ENCODE measurements at places on chromosomes 7 and 10. TPM values are rescaled to one million over a fixed set of nuclear protein-coding genes. Genes with fewer than 3 reads are reported as not detected.

Gene NXPH1
- total RNA-seq: 0.40 TPM

DNA sequence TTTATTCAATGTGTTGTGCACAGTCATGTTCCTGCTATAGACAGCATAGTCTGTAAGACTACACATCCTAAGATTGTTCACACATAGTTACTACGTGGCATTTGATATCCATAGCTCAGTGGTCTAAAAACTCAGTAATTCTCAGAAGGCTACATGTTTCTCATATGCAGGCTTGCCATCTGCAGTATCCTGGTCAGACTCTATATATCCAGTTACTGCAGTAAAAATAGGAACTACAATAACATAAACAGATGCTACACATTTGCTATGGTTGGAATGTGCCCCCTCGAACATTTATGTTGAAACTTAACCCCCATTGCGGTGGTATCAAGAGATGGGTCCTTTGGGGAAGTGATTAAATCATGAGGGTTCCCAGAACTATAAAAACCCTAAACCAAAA is 1377.8 kb upstream of the LRRTM3 start:
- H3K36me3 ChIP-seq: no peaks in the 10 kb centered on the region
- H3K4me1 ChIP-seq: no peaks in the 10 kb centered on the region

- H3K36me3 ChIP-seq: no peaks in the 10 kb centered on the region
- H3K4me3 ChIP-seq: no peak overlapping the region
- H3K4me1 ChIP-seq: peaks cover 16% of the 10 kb centered on the region
Measured at GRCh38 chr7:143906895-143907294, 4.9 kb upstream of the TCAF1 start.

GRCh38 chr7:74572301-74572979 is 85.1 kb upstream of the GTF2I start:
- 0 out of 2 replicates have a peak, but pooled peaks cover 5% of the 10 kb centered on the region for H3K4me1 ChIP-seq
- H3K27me3 ChIP-seq: no peaks in the 10 kb centered on the region
- H3K27ac ChIP-seq: no peak overlapping the region
- H3K4me3 ChIP-seq: no peak overlapping the region

GRCh38 chr7:108455998-108456677 is at the start of gene NRCAM:
TSS of gene NRCAM (minus strand) at chr7:108456436. CDS start at chr7:108240064, 216,372 bp downstream.
- no peak within 1 kb of the TSS for H3K27ac ChIP-seq
- peaks cover 2% of the 10 kb centered on the region for H3K4me1 ChIP-seq
- DNase-seq: peak; percentile 80
- peak within 1 kb of the TSS; percentile 94 for H3K4me3 ChIP-seq

GRCh38 chr7:12490107-12490688 is 80.3 kb upstream of the SCIN start:
- H3K36me3 ChIP-seq: no peaks in the 10 kb centered on the region
- no peak for DNase-seq
- no peaks in the 10 kb centered on the region for H3K27me3 ChIP-seq
- H3K4me1 ChIP-seq: no peaks in the 10 kb centered on the region
